ENCODE measurements at places on chromosomes 4 and X.

- no peak for DNase-seq
These were observed 706 bp downstream of the CHIC1 start for GRCh38 chrX:73563738-73564068.

DNA sequence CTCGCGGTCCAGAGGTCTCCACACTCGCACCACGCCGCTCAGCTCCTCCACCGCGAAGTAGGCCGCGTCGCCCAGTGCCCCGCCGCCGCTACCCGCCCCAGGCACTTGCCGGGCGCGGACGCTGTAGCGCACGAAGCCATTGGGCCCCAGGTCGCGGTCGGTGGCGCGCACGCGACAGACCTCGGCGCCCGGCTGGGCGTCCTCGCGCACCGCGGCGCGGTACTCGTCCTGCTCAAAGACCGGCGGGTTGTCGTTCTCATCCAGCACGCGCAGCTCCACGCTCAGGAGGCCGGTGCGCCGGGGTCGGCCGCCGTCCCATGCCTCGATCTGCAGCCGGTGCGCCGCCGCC is 1.4 kb downstream of the DCHS2 start:
- DNase-seq, result no peak

- DNase-seq, result no peak
These were observed 66.9 kb upstream of the DAPP1 start for GRCh38 chr4:99749445-99750391.

GRCh38 chr4:104966349-104967033 is 180.2 kb upstream of the TET2 start:
- no peak for DNase-seq

DNA sequence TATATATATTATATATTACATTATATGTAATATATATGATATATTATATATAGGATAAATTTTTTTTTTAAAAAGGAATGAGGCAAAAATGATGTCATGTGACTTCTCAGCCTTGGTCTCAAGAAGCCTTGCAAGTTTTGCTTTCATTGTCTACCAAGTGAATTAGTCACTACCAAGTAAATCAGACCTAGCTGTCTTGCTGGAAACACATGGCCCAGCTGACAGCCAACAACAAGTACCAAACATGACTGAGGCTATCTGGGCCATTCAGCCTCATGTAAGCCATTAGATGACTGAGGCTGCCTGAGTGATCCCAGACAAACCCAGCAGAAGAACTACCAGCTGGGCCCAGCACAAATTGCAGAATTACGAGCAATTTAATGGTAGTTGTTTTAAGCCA is 44.9 kb downstream of the HAND2 start:
- no peak for DNase-seq

DNA sequence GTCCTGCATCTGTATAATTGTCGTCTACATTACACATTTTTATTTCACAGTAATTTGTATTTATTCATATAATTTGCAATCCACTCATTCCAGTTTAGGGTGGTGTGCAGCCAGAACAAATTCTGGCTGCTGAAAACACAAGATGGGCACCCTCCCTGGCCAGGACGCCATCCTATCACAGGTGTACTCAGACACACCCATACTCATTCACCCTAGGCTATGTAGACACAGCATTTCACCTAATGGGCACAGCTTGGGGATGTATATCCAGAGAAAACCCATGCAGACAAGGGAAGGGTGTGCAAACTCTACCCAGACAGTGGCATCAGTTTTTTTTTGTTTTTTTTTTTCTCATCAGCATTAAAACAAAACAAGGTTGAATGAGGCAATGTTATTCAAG is 73.1 kb downstream of the HMGB2 start:
- no peak for DNase-seq

DNA sequence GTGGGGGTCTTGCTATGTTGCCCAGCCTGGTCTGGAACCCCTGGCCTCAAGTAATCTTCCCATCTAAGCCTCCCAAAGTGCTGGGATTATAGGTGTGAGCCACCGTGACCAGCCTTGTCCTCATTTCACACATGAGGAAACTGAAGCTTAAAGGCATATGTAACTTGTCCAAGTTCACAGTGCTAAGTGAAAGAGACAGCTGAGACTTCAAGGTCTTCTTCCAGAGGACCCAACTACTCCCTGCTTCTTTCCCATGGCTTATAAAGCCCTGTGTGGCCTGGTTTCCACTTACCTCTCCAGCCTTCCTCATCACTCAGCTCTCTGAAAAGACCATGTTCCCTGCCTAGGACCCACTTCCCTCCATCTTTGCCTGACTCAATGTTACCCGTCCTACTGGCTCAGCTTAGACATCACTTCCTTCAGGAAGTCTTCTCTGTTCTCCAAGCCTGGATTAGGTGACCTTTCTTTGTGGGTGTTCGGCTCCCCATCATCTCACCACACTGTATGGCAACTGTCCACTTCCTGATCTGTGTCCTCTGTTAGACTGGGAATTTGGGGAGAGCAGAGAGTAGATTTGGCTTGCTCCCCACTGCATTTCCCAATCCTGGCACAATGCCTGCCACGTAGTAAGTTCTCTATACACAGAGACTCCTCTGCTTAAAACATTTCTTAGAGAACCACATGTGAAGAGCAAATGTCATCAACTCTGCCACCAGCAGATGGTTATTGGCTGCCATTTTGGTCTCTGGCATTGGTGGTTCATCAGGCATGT is 30.4 kb upstream of the LAMP2 start:
- no peak for DNase-seq

- DNase-seq, result no peak
These were observed 83.0 kb downstream of the PJA1 start for GRCh38 chrX:69082055-69082752.

GRCh38 chr4:21893136-21893535 is 55.4 kb downstream of the KCNIP4 start:
- no peak for DNase-seq

GRCh38 chr4:8131210-8131609 is 27.4 kb downstream of the ABLIM2 start:
- no peak for DNase-seq

GRCh38 chrX:24260842-24261550 is 52.9 kb downstream of the SUPT20HL2 start:
- no peak for DNase-seq

GRCh38 chr4:158129694-158130093 is 43.1 kb downstream of the GASK1B start:
- DNase-seq, result no peak

DNA sequence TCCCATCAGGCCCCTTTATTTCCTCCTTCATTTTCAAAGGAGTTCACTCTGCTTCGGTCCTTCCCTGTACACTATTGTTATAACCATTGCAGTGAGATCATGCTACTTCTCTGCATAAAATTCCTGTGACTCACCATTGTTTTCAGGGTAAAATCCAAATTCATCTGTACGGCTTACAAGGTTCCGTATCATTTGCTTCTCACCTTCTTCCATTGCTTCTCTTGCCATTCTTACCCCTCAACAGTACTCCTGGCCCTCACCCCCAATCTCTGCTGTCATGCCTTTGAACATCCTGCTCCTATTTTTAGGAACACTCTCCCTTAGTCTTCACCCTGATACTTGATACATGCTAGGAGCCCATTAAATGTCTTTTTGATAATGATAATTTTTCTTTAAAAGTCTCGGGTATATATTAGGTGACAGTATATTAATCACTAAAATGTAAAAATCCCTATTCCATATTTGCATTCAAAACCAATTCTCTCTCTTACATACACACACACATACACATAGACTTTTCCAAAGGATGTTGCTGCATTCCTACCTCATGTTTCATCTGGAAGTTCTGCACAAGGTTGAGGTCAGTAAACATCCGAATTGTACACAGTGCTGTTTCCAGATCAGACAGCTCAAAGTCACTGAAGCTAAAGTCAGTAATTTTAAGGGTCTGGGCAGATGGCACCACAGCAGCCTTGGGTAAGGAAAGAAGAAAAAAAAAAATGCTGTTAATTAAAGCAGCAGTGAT is 103.4 kb downstream of the PDE5A start:
- DNase-seq, result no peak

DNA sequence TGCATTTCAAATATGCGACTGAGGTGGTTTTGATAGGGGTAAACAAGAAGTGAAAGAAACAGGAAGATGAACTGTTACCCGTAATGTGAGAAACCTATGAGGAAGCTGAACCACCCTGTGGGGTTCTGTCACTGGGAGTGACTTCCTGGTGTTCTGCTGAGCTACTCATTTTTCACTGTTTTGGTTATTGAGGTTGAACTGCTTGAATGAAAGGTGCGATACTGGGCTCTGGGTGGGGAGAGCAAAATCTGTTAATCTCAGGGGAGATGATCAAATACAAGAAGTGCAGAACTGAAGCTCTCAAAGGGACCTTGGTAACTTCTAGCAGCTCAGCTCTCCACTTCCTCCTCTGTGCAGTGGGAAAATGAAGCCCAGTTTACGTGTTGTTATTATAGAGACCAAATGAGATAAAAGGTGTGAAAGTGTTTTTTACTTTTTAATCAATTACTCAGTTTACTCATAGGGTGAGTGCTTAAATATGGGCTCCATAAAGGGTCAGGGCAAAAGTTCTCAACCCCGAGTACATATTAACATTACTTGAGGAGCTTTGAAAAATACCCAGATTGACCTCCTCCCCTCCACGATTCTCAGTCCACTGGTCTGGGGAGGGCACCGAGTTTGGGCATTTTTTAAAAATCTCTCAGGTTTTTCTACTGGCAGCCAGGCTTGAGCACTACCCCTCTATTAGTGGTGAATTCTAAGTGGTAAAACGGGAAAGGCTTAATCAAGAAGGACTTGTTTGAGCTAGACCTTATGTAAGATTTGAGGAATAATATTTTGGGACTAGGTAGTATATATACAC is 66.7 kb downstream of the COQ2 start:
- peak; percentile 11 for DNase-seq

- no peak for DNase-seq
These were observed 18.8 kb upstream of the C4orf36 start for GRCh38 chr4:86910820-86911684.

- no peak for DNase-seq
These were observed 178.1 kb upstream of the VEGFC start for GRCh38 chr4:176970853-176971252.

DNA sequence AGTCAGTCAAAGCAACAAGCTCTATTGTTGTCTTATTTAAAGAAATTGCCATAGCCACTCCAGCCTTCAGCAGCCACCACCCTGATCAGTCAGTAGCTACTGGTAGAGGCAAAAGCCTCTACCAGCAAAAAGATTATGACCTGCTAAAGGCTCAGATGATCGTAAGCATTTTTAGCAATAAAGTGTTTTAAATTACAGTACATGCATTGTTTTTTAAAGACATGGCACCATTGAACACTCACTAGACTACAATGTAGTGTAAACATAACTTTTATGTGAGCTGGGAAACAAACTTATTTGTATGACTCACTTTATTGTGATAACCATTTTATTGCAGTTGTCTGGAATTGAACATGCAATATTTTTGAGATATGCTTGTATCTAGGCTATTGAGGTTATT is 32.3 kb upstream of the DYNLT3 start:
- DNase-seq, result no peak

- DNase-seq, result no peak
These were observed 449.1 kb upstream of the SMIM31 start for GRCh38 chr4:164304861-164305260.

DNA sequence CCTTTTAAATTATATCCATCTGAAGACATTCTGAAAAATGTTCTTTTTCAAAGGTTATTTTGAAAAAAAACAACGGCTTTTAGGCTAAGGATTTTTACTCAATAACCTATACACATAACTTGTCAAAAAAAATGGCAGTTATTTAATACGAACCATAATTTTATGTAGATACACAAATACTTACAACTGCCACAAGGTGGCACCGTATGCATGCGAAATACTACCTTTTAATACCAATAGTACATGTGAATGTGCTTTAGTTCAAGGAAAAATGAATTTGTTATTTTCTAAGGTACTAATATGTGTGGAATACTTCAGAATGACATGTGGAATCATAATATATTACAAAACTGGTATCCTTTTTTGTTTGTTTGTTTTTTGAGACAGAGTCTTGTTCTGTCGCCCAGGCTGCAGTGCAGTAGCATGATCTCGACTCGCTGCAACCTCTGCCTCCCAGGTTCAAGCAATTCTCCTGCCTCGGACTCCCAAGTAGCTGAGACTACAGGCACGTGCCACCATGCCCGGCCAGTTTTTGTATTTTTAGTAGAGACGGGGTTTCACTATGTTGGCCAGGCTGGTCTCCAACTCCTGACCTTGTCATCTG is 4.6 kb upstream of the MAD2L1 start:
- no peak for DNase-seq

Data from activated CD8-positive, alpha-beta memory T cell treated with anti-CD3 and anti-CD28 coated beads for 1 hour (primary cell).